RKO (cell line): ENCODE measurements at places on chromosomes 1 and 21.

DNA sequence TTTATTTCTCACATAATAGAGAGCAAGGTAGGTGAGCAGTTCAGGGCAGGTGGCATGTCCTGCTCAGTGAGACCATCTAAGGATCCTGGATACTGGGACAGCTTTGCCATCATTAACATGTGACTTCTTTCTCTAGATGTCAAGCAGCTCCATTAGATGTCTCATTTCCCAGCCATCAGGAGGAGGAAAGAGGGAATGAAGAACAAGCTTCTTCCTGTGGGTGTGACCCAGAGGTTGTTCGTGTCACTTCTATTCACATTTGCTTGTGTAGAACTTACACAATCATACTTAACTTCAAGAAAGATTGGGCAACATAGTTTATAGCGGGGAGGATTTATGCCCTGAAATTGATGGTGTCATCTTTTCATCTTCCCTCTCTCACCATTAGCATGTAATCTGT, 169.2 kb upstream of the B3GALT2 start:
- DNase-seq: no peak

GRCh38 chr1:15849775-15850324, 2.3 kb downstream of the SPEN start:
- DNase-seq: peak; percentile 71

DNA sequence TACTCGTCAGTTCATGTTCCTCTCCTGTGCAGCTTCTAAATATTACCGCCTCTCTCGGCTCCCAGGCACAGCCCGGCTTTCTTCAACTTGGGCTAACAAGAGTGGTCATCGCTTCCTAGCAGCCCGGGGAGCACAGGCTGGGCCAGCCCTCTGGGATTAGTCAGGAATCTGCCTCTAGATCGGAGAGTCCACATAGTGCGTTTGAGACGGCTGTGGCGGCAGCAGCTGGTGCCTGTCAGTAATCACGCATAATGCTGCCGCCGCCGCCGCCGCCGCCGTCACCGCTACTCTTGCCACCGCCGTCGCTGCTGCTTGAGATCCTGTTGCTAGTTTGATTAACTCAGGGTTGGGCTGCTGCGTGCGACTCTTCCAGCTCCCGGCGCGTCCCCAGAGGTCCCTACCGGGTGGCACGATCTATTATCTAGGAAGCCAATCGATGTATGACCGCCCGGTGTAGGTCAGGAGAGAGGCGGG, at the start of gene RXRG:
Gene RXRG, minus strand, starts transcription at position 230 of the 474 bp plus-strand sequence. CDS start 233 bp downstream, outside the sequence.
- no peak for DNase-seq

DNA sequence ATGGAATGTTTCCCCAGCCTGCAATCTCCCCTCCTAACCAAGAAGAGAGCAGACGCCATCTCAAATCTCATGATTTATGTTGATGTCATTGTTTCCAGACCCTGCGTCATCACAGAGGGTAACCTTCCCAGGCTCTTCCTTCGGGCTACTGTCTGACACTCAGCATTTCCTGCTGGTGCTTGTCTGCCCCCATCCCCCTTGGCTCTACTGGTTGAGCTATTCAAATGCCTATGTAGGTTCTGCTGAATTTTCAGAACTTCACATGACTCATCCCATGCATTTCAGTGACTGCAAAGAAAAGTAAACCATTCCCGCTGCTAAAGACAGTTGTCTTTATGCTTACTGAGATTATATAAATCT, 24.8 kb upstream of the ITPKB start:
- peak; percentile 52 for DNase-seq

- DNase-seq: no peak
These were observed 13.0 kb upstream of the PLPPR5 start for GRCh38 chr1:99017655-99018054.

- DNase-seq: no peak
These were observed 79.2 kb downstream of the ZNF326 start for GRCh38 chr1:90074137-90074536.

GRCh38 chr1:17569200-17570139, 30.0 kb downstream of the ARHGEF10L start:
- no peak for DNase-seq

DNA sequence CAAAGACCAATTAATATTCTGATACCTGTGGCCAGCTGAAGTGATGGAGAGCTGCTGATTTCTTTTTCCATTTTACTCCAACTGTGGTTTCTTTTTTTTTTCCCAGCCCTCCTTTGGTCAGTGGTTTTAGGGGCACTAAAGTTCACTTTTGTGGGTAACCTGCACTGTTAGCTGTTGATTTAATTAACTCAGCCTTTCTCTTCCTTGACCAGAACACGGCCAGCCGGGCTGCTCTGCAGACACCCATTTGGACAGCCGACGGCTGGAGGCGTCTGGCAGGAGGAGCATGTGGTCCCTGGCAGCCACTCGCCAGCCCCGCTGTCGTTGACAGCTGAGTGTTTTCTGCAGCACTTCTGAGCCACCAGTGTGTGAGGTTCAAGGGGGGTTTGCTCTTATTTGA, 136.2 kb upstream of the RUNX3 start:
- no peak for DNase-seq

- DNase-seq: no peak
These were observed 8.7 kb upstream of the CBR3 start for GRCh38 chr21:36126208-36126565.

DNA sequence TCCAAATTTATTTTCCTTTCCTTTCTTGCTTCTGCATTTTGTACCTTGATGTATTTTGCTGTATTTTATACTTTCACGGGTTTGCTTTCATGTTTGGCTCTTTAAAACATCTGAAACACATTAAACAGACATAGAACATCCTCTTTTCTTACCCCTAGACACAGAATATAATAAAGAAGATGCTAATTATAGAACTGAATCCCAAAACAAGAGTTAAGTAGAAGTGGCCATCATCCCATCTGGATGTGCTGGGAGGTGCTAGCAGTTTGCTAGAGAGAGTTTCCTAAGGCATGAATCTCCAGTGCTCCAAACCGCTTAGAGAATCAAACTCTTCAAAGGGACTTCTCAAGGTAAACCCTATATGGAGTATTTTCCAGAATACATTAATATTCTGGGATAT, 53.9 kb upstream of the GNG12 start:
- no peak for DNase-seq

- DNase-seq: no peak
These were observed 244.7 kb downstream of the SIPA1L2 start for GRCh38 chr1:232385221-232385620.

- DNase-seq: no peak
These were observed 103.8 kb downstream of the PCBP3 start for GRCh38 chr21:45747233-45747766.

DNA sequence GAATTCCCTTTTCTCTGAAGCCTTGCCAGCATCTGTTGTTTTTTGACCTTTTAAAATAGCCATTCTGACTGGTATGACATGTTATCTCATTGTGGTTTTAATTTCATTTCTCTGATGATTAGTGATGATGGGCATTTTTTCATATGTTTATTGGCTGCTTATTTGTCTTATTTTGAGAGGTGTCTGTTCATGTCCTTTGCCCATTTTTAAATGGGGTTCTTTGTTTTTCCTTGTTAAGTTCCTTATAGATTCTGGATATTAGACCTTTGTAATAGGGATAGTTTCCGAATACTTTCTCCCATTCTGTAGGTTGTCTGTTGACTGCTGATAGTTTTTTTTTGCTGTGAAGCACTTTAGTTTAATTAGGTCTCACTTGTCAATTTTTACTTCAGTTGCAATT, 54.0 kb upstream of the C1orf185 start:
- DNase-seq: no peak

DNA sequence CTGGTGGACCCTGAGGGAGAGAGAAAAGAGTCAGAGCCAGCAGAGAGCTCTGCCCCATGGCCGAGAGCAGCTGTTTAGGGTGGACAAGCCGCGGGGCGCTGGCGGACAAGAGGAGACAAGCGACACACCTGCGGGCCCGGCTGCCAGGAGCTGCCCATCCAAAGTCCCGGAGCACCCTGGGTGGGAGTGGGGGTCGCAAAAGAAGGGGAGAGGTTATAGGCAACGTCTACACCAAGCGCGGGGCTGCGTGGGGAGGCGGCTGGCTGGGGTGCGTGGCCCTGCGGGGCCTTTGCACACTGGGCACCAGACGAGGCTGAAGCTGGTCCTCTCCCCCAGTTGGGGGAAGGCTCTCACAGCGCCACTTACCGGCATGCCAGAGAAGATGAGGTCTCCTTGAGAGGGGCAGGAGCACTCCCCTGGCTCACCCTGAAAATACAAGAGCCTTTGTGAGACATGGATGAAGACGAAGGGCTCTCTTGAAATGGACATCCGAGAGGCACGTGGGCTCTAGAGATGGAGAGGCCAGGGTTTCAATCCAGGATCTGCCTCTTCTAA, 24.1 kb downstream of the COL16A1 start:
- no peak for DNase-seq

DNA sequence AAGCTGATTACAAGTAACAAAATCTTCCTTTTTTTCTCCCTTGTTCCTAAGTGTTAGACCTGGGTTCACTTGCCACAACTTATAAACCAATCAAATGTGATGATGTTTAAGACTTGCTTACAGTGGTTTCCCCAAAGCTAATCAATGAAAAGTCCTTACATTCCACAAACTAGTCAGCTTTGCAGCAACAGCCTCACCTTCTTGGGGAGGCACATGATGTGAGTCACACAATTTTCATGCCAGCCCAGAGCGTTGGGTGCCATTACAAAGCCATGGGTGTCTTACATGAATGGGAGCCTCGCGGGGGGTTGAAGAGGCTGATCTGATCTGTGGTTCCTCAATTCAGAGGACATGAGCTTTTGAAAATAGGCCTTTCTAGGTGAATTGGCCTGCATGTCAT, 91.6 kb upstream of the UBE2U start:
- no peak for DNase-seq

DNA sequence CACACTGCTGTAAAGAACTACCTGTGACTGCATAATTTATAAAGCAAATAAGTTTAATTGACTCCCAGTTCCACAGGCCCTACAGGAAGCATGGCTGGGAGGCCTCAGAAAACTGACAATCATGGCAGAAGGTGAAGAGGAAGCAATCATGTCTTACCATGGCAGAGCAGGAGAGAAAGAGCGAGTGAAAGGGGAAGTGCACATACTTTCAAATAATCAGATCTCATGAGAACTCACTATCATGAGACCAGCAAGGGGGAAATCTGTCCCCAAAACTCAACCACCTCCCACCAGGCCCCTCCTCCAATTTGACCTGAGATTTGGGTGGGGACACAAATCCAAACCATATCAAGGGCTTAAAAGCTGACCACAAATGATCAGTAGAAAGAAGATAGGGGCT, 493.2 kb downstream of the PTPRC start:
- no peak for DNase-seq

GRCh38 chr21:32888971-32889370, 117.4 kb upstream of the PAXBP1 start:
- no peak for DNase-seq

DNA sequence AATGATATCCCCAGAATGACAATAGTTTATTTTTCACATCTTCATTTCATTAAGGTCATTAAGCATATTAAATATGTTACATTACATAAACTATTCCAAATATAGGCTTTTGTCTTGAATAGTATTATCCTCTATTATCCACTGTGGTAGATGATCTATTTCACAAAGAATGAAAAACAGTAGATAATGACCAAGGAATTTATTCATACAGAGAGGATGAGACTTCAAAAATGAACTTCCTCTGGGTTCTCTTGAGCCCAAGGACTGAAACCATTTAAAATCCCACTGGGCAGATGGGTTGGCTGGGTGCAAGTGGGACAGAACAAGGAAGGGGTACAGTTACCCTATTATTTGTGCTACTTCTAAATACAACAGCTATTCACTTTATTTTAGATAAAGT, 33.0 kb downstream of the PTPN14 start:
- DNase-seq: no peak

- no peak for DNase-seq
These were observed 53.4 kb downstream of the KLHL20 start for GRCh38 chr1:173768206-173768605.

DNA sequence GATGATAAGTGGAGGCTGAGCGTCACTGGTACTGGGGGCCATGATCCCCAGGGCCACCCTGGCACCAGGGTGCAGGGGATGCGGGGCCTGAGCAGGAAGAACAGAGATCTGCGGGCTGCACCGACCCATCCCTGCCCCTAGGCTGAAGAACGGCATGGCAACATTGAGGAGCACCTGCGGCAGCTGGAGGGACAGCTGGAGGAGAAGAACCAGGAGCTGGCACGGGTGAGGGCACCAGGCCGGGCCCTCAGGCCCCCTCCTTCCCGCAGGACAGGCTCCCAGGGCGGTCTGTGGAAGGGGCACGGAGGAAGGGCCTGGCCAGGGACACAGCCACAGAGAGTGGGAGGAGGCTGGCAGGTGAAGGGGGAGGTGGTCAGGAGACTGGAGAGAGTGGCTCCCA, 21.8 kb downstream of the PPFIA4 start:
- no peak for DNase-seq

DNA sequence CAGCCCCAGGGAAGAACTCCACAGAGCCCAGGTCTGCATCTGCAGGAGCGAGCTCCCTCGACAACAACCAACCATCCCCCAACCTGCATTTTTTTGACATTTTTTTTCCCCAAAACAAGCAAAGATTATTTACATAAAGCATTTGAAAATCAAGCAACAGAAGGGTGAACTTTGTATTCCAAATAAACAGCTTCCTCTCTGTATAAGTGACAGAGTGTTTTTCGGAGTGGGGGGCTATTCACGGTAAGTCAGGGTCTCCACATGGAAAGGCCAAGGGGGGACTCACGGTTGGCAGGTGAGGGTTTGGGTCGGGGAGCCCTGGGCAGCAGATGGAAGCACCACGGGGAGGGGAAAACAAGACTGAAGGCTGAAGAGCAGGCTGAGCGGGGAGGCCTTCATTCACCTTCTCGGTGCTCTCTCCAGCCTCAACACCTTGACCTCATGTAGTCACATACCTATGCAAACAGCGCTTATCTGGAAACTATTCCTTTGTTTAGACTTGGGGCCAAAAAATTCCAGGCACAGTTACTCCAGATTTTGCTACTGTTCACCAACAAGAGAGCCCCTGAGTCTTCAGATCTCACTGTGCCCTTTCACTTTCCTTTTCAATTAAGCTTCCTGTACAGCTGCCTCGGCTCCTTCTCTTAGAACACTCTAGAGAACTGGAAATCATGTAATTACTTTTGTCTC, 27.6 kb downstream of the C2CD2 start:
- no peak for DNase-seq

GRCh38 chr1:215489771-215490565, 77.1 kb upstream of the KCTD3 start:
- no peak for DNase-seq

DNA sequence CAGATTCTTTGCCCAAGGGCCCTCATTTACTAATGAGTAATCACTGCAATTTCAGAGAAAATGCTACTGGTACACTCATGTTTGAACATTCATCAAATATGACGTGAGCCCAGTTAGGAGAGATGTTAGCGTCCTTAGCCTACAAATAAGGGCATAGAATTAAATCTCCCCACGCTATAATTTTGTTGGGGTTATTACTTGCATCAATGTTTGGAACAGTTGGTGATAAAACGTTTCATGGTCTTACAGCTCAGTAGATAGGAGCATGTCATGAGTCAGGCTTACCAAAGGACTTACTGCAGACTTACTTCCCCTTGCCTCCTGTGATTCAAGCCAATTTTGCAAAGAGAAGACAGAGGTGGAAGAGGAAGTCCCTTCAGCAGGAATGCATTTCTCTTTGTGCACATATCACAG, 304.0 kb downstream of the KIF26B start:
- DNase-seq: peak; percentile 16
